ENCODE measurements at places on chromosomes 12 and 14.

DNA sequence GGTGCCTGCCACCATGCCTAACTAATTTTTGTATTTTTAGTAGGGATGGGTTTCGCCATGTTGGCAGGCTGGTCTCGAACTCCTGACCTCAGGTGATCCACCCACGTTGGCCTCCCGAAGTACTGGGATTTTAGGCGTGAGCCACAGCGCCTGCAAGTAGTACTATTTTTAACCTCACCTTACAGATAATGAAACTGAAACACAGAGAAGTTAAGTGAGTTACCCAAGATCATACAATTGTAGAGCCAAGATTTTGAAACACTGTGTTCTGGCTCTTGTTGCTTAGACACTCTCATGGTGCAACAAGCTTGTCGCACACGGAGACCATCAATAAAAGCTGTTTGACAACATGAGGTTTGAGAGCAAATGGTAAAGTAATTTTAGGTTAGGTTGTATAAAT is 159.1 kb upstream of the LMNTD1 start:
- DNase-seq, result no peak

DNA sequence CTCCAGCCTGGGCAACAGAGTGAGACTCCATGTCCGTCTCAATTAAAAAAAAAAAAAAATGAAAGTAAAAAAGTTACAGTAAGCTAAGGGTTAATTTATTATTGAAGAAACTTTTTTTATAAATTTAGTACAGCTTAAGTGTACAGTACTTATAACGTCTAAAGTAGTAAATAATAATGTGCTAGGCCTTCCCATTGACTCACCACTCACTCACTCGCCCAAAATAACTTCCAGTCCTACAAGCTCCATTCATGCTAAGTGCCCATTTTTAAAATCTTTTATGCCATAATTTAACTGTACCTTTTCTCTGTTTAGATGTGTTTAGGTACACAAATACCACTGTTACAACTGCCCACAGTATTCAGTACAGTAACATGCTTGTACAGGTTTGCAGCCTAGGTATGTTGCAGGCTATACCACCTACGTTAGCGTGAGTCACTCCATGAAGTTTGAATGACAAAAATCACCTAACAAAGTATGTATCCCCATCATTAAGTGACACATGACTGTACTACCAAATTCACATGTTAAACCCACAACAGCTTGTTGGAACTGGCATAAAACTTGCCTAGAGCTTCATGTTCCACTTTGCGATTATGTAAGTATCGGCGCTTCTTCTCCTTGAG is 10.7 kb downstream of the KANSL2 start:
- DNase-seq, result no peak

- no peak for DNase-seq
These were observed 179.6 kb downstream of the TMX1 start for GRCh38 chr14:51419685-51420084.

DNA sequence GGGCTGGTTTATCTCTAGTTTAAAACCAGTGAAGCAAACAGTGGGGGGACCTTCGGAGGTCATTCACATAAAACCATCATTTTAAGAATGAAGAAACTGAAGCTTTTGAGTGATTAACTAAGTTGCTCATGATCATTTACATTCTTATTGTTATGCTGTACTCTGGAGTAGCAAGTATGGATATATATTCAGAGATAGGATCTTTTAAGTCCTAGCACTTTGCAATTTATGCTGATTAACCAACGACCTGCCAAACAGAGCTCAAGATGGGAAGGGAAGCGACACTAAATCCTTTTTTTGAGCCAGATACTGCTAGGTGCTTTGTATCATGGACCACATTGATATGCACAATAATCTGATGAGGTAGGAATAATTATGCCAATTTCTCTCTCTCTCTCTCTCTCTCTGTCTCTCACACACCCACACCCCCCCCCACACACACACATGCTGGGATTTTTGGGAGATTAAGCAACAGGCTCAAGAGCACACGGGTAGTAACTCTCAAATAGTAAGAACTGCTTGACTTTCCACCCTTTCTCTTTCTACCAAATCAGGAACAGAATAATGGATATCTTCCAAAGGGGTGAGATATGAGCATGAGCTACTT is 303.4 kb downstream of the APAF1 start:
- DNase-seq, result no peak

DNA sequence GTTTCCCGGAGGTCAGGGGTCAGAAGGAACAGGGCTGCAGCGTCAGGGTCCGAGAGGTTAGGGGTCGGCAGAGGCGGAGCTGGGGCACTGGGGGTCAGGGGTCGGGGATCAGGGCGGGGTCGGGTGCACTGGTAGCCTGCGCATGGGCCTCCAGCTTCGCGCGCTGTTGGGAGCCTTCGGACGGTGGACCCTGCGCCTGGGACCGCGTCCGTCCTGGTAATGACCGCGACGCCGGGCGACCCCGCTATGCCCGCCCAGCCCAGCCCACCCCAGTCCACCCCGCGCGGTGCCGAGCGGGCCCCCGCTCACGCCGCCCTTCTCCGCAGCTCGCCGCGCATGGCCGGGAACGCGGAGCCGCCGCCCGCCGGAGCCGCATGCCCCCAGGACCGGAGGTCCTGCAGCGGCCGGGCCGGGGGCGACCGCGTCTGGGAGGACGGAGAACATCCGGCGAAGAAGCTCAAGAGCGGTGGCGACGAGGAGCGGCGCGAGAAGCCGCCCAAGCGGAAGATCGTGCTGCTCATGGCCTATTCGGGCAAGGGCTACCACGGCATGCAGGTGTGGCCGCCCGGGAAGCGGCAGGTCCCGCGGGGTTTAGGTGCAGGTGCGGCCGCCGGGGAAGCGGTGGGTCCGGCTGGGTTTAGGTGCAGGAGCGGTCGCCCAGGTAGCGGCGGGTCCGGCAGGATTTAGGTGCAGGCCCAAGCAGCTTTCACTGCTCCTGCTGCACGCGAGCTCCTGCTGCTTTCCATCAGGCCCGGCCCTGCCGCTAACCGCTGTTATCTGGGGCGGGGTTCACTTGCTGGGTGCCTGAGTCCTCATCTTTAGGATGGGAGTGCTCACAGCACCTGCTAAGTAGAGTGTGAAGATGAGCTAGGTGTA is 743 bp downstream of the PUS1 start:
- peak; percentile 61 for DNase-seq

DNA sequence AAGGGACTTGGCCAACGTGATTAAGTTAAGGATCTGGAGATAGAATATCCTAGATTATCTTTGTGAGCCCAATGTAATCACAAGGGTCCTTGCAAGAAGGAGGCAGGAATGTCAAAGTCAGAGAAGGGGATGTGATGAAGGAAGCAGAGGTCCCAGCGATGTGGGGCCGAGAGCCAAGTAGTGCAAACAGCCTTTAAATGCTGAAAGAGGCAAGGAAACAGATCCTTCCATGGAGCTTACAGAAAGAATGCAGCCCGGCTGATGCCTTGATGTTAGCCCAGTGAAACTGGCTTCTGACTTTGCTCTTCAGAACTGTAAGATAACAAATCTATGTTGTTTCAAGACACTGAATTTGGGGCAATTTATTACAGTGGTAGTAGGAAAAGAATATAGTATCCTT is 74.9 kb downstream of the NEDD1 start:
- DNase-seq, result no peak

- no peak for DNase-seq
These were observed 6.7 kb downstream of the CIT start for GRCh38 chr12:119870457-119870856.

GRCh38 chr12:55694188-55694515 is 13.6 kb downstream of the ITGA7 start:
- DNase-seq, result no peak

GRCh38 chr12:82803201-82803600 is 116.5 kb downstream of the TMTC2 start:
- no peak for DNase-seq

DNA sequence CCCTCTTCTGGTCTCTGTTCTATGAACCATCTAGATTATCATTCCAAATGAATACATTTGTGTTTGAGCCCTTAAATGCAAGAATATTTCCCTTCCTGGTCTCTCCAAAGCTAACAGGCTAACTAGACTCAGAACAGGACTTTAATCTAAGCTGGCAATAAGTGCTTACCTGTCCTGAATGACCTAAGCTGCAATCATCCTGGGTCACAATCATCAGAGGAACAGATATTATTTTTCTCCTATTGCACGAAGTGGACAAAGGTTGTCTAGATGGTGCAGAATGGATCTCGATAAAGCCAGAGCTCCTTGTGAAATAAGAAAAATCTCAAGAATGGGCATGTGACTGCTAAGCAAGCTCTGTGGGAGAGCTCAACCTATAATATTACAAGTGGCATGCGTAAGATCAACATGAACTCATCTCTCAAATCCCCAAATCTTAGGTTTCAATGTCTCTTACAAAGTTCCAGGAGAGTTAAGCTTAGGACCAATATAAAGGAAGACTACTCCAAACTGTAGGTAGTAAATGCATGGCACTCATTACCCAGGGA is 10.6 kb upstream of the NUMB start:
- DNase-seq, result no peak

- DNase-seq, result no peak
These were observed 631.7 kb downstream of the VRK1 start for GRCh38 chr14:97428808-97429440.

- DNase-seq, result no peak
These were observed 30.8 kb downstream of the LEMD3 start for GRCh38 chr12:65200007-65200665.

DNA sequence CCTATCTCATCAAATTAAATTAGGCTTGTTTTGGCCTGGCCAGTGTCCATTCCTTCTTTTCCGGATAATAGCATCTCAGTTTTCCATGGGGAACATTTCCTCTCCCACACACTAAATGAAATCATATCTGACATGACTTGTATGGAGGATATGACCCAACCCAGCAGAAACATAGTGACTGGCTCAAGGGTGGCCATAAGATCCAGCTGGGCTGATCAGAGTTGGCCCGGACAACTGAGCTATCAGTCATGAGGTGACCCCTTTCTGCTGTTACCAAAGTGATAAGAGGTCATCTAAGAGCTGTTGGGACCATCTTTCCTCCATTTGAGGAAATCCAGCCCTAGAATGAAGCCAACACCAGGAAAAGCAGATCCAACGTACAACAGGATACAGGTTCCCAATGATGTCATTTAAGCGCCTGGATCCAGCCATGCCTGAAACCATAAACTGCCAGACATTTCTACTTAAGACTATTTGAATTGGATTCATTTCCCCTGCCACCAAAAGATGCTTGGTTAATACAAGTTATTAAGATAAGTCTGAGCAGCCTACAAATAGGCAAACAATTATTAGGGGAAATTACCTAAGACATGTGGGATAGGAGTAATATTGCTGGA is 20.7 kb upstream of the NCOR2 start:
- no peak for DNase-seq

GRCh38 chr12:81668475-81668874 is 90.7 kb downstream of the PPFIA2 start:
- no peak for DNase-seq

- no peak for DNase-seq
These were observed 61.5 kb upstream of the PTGR2 start for GRCh38 chr14:73789989-73790581.

- peak; percentile 31 for DNase-seq
These were observed 33.6 kb downstream of the CDKL1 start for GRCh38 chr14:50362764-50363713.

GRCh38 chr12:92624236-92624635 is 78.6 kb upstream of the PLEKHG7 start:
- no peak for DNase-seq

DNA sequence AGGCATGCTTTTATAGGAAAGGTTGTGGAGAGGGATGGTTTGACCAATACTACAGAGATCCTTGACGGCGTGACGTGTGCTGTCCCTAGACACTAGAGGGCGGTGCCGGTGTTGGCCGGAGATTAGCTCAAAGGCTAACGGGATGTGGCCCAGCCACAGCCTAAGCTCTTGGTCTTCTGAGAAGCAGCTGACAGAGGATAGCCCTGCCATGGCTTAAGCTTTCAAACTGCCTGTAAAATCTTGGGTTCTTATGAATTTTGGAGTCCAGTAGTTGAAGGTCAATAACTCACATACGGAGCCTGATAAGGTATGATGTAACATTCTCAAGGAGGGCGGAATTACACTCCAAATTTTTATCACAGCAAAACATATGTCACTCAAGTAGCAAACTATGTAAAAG is 515.7 kb upstream of the ATXN7L3B start:
- peak; percentile 6 for DNase-seq

DNA sequence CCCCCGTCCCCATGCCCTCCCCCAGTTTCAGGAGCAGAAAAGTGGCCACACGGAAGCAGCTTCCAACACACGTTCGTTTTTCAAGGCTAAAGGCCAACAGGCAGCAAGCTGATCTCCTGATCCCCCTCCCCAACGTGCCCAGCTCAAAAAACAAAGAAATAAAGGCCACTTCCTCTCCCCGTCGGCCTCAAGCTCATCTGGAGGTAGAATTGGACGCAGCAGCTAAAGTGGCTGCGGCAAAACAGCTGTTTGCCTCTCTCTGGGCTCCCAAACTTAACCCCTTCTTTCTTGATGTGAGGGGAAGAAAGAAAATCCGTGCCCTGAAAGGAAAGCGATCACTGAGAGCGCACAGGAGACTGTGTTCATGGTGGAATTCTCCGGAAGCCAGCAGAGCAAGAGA is 66.3 kb downstream of the SCARB1 start:
- DNase-seq, result no peak

DNA sequence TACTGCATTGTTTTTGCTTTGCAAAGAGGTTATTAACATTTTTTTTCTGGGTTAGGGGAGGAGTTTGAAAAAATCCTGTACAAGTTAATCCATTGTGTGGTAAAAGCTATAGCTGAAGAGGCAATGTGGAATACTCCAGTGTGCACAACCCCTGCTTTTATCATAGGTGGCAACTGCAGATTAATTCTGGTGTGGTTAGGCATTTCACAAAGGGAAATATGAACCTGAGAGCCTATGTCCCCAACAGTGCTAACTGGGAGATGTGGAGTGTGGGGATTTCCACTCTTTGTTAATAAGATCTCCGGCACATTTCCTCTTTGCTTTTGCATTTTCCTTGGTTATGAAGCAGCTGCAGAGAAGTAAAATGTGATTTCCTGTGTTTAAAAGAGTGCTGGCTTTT is 33.6 kb downstream of the PRORP start:
- DNase-seq, result no peak

DNA sequence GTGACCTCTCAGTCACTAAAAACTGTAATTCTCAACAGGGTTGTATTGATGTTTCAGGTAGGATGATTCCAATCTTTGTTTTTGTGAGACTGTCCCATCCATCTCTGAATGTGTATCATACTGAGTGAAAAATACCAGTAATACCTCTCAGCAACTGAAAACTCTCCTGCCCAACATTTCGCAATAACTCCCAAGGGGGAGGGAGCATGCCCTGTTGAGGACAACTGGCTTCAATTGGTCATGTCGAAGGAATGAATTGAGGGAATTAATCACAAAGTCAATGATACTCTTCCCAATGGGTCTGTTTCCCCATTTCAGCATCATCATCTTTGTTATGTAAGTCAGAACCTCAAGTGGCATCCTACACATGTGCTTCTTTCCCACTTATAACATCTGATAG is 102.4 kb upstream of the E2F7 start:
- no peak for DNase-seq

- DNase-seq, result no peak
These were observed 60.4 kb downstream of the RASSF8 start for GRCh38 chr12:26018926-26019325.
